ENCODE measurements at places on chromosomes 4 and X. TPM values are rescaled to one million over a fixed set of nuclear protein-coding genes. Genes with fewer than 3 reads are reported as not detected.

Gene STATH
- total RNA-seq = not detected

Gene MAGEA3
- not detected for total RNA-seq

Gene NPY1R
- total RNA-seq = not detected

Gene POLN
- total RNA-seq = 1.9 TPM

Gene TEX13C
- total RNA-seq = not detected

Gene C4orf51
- not detected for total RNA-seq

Gene MAGEA8
- total RNA-seq = not detected

Gene KCTD8
- not detected for total RNA-seq

Gene SFRP2
- total RNA-seq = not detected

Gene F11
- not detected for total RNA-seq

Gene PITX2
- total RNA-seq = 60.5 TPM

Gene PCDH18
- 16.6 TPM for total RNA-seq

Gene PFKFB1
- total RNA-seq = not detected

Gene PSAPL1
- total RNA-seq = not detected

Gene MAGEA6
- not detected for total RNA-seq

Gene BMX
- total RNA-seq = not detected

Gene FRMD7
- not detected for total RNA-seq

Gene HSFX1
- total RNA-seq = not detected

Gene GAGE1
- not detected for total RNA-seq

Gene CC2D2A
- total RNA-seq = 31.5 TPM

Gene PLXNA3
- total RNA-seq = 7.5 TPM

Gene KLHL4
- total RNA-seq = 16.0 TPM

Gene ATP5ME
- total RNA-seq = 67.9 TPM

Gene PAK3
- not detected for total RNA-seq

Gene OPHN1
- 4.5 TPM for total RNA-seq

Gene HPF1
- total RNA-seq = 58.7 TPM

Gene PRICKLE3
- 8.1 TPM for total RNA-seq

Gene NHSL2
- 0.23 TPM for total RNA-seq

Gene YTHDC1
- 35.5 TPM for total RNA-seq

Gene TMPRSS11D
- total RNA-seq = not detected

Gene RBMX2
- 21.6 TPM for total RNA-seq

Gene DRP2
- total RNA-seq = 3.1 TPM

Gene AMBN
- not detected for total RNA-seq

Gene LRAT
- total RNA-seq = not detected

Gene UGT2B15
- total RNA-seq = not detected

Gene SORCS2
- 0.52 TPM for total RNA-seq

Gene RTL5
- 1.3 TPM for total RNA-seq

Gene VBP1
- total RNA-seq = 94.2 TPM

Gene TBCK
- total RNA-seq = 35.6 TPM

Gene PARM1
- 2.0 TPM for total RNA-seq

Gene TRAPPC11
- total RNA-seq = 31.9 TPM

Gene PAGE1
- not detected for total RNA-seq

Gene TLR10
- total RNA-seq = not detected

Gene CFAP47
- not detected for total RNA-seq

Gene PPID
- 35.5 TPM for total RNA-seq

Gene SPARCL1
- not detected for total RNA-seq

Gene PABPC5
- 3.7 TPM for total RNA-seq
